ENCODE measurements at places on chromosomes 6 and 20. TPM values are rescaled to one million over a fixed set of nuclear protein-coding genes. Genes with fewer than 3 reads are reported as not detected.

DNA sequence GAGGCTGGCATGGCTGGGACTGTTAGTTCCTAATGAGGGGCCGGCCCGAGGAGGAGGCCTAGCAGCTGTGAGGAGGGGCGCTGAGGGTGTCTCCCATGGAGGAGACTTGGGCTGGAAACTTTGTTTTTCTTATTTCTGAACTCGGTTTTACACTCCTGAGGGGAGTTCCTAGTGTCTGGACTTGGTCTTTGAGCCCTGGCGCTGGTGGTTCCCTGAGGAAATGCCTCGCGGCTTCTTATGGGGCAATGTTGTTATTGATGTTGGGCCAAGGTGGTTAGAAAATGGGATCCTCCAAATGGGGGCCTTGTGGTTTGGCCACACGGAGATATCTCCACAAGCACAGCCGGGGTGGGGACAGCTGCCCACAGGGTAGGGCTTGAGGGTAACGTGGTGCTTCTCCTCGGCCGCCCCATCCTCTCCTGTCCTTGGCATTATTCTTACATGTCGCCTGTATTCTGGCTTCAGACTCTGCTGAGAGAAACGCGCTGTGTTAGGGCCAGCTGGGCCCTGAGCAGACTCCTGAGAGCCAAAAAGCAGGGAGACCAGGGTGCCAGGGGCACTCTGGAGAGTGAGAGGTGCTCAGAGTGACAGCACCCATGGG lies 136.9 kb downstream of the FOXO3 start:
- no peak for DNase-seq

GRCh38 chr20:49690899-49691620 lies 22.6 kb downstream of the B4GALT5 start:
- no peak for DNase-seq

- no peak for DNase-seq
Measured at GRCh38 chr6:63685446-63686379, 50.1 kb downstream of the PHF3 start.

DNA sequence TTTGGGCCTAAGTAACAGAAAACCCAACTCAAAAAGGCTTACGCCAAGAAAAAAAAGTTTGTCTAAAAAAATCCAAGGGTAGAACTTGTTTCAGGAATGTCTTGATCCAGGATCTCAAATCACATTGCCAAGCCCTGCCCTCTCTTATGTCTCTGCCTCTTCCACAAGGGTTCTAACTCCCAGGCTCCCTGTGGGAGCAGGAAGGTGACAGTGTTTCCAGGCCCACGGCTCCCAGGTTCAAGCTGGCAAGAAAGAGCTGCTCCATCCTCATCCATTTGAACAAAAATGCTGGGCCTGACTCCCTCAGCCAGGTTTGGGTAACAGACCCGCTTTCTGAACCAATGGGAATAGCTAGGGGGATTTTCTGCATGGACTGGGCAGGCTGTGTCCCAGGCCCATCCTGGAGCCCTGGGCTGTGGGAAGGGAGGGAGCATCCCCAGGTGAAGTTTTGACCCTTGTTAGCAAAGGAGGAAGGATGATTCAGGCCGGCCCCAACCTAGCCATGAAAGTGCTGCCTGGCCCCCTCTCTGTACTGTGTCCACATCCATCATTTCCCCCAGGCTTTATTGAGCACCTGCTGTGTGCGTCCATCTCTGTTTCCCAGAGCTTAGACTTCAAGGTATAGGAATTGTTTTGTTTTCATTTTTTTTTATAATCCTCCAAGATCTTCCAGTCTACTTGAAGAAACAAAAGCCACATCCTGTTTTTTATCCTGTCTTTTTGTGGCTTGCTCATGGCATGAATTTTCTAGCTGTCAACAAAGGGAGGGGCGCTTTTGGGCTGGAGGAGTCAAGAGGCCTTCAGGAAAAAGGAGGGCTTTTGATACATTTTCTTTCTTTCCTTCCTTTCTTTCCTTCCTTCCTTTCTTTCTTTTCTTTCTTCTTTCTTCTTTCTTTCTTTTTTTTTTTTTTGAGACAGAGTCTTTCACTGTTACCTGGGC lies 159.8 kb downstream of the TFAP2C start:
- DNase-seq = no peak

DNA sequence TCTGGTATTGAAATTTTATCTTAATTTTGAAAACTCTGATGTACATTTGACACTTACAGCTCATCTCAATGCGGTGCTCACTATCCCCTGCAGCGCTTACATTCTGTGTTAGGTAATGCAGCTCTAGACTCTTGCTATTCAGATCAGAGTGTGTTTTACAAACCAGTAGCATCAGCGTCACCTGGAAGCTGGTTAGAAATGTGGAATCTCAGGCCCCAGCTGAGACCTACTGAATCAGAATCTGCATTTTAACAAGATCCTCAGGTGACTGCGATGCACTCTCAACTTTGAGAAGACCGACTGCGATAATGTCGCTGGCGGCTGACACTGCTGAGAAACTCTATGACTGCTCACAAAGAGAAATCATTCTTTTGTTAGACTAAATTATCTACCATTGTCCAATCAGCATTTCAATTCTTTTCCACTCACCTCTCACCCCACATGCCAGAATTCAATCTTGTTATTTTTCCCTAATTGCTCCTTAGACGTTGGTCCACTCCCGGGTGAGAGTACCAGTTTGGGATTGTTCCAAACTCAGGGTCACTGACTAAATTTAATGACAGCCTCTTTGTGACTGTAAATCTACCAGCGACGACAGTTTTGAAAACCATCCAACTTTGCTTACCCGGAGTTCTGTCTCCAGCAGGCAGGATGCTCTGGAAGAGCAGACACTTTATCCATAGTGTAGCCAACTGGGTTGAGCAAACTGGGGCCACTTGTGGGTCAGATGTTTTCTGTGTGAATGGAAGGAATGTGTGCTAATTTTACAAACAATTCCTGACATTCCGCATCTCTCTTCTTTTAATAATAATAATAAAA lies 140.1 kb upstream of the BTBD3 start:
- no peak for DNase-seq

The BPIFB2 gene
- total RNA-seq = not detected

The SMOC2 gene
- 3.9 TPM for total RNA-seq

The TRIM10 gene
- total RNA-seq = not detected

The FOXQ1 gene
- 5.9 TPM for total RNA-seq

Data from dorsolateral prefrontal cortex (tissue), 122 donors.